Neural crest cell (in vitro differentiated cells): ENCODE measurements at places on chromosomes 16 and 17.

DNA sequence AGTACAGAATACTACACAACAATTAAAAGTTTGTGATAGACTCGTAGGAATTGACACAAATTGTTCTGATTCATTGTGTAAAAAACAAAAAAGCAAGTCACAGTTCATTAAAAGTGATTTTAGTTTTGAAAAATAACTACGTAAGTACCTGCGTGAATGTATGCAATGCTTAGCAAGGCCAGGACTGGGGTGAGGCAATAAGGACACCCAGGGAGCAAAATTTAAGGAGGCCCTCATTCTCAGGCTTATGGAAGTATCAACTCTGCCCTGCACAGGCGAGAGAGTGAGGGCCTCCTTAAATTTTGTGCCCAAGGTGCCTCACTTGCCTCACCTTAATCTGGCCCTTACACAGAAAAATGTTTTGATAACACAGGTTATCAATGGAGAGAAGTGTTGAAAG lies 31.4 kb downstream of the NOG start:
- no peak for DNase-seq

- no peak for DNase-seq
Measured at GRCh38 chr17:50935221-50935995, 69.3 kb upstream of the TOB1 start.

GRCh38 chr16:77838597-77839255 lies 50.4 kb downstream of the VAT1L start:
- DNase-seq = no peak

GRCh38 chr17:2064147-2064489 lies 9.2 kb downstream of the HIC1 start:
- DNase-seq = no peak

- DNase-seq = no peak
Measured at GRCh38 chr17:19311421-19312215, 50.9 kb downstream of the B9D1 start.

DNA sequence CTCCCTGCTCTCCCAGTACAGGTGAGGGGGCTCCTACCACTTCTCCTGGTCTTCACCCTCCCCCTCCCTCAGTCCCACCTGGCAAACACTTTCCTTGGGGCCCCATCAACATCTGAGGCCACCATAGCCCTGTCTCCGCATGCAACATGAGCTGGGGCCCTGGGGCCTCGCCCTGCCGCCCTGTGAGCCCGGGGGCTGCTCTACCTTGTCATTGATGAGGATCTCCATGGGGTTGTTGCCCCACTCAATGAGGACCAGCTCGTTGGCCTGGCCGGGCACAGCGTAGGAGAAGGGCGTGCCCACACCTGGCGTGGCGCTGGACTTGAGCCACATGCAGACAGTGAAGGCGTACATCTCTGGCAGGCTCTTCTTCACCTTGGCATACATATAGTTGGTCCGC lies 3.4 kb downstream of the NPTX1 start:
- no peak for DNase-seq

DNA sequence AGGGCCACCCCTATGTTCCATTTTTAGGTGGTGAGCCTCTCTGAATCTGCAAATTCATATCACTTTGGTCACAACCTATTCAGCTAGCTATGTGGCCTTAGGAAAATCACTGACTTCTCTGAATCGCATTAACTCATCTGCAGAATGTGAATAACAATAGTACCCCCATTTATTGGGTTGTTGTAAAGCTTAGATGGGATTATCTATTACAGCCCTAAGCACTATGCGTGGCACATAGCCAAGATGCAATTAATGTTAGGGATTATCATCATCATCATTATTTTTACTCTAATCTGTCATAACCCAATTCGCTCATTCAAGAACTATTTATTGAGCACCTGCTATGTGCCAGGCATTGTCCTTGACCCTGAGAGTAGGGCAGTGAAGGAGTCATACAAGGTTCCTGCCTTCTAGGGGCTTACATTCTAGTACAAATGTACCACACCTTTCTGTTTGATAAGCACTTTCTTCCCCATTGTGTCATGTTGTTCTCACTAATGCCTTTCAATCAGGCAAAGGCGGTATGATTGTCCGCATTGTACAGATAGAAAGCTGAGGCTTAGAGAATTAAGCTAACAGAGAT lies 38.5 kb downstream of the CHD9 start:
- no peak for DNase-seq

DNA sequence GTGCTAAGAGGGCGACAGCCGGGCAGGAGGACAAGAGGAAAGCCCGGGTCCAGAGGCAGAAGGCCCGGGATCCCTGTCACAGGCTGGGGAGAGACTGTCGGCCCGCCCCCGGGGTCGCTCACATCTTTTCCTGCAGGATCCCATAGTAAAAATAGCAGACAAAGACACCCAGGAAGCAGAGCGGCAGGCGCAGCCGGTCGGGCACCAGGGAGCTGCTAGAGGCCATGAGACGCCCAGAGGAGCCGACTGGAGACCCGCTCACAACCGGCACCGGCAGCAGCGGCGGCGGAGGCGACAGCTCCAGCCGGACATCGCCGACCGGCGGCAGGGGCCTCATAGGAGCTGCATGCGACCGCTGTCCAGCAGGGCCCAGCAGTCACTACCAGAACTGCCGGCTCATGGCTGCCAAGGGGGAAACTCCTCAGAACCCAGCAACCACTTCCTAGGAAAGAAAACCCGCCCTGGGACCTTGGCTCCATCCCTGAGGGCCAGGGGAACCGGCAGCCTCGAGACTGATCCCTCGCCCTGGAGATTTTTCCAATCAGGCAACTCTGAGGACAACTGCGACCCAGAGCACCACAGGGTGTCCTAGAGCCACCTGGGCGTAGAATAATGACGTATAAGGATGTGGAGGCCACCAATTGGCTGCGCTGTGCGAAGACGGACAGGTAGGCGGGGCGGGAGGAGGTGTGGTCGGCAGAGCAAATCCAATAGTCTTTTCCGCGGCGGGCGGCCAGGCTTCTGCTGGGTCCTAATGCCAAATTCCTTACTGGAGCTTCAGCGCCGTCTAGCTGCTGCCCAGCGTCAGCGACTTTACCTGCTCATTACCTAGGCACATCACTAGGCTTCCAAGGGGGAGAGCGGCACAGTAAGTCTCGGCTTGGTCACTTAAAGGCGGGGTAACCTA lies at the start of gene SLC35B1:
Gene SLC35B1, minus strand, starts transcription at position 357 of the 907 bp plus-strand sequence. Its CDS starts 131 bp downstream, at position 226.
- DNase-seq = peak; percentile 89

- no peak for DNase-seq
Measured at GRCh38 chr17:66547151-66547865, 244.9 kb downstream of the PRKCA start.

GRCh38 chr16:50099957-50100648 lies 34.3 kb downstream of the HEATR3 start:
- DNase-seq = no peak

GRCh38 chr16:87733190-87733589 lies 32.6 kb downstream of the KLHDC4 start:
- DNase-seq = no peak

DNA sequence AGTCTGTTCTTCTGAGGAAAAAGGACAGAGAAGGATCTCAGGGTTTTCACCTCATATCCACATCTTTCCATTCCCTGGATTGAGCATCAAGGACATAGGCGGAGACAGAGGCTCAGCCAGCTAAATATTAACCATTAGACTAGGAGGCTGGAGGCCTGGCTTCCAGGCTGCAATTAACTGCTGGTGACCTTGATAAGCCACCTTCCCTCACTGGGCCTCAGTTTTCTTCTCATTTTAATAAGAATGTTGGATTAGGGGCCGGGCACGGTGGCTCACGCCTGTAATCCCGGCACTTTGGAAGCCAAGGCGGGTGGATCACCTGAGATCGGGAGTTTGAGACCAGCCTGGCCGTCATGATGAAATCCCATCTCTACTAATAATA lies 25.6 kb upstream of the CNOT1 start:
- DNase-seq = no peak

- no peak for DNase-seq
Measured at GRCh38 chr16:84913315-84913714, 93.5 kb downstream of the CRISPLD2 start.

DNA sequence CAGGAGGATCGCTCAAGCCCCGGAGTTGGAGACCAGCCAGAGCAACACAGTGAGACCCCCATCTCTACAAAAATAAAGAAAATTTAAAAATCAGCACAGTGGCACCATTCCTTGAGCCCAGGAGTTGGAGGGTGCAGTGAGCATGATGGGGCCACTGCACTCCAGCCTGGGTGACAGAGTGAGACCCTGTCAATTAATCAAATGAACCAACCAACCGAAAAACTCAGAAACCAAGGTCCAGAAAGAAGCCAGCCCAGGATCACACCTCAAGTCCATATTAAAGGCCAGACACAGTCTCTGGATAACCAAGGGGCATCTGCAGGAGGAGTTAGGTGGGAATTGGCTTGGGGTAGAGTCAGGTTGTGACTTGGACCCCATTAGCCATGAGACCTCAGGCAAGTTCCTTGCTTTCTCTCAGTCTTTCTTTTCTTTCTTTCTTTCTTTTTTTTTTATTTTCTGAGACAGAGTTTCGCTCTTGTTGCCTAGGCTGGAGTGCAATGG lies 2.4 kb downstream of the HSD17B1 start:
- DNase-seq = no peak

GRCh38 chr16:79542237-79542774 lies 58.2 kb downstream of the MAF start:
- DNase-seq = no peak

- no peak for DNase-seq
Measured at GRCh38 chr17:12673788-12674187, 8.1 kb downstream of the MYOCD start.

DNA sequence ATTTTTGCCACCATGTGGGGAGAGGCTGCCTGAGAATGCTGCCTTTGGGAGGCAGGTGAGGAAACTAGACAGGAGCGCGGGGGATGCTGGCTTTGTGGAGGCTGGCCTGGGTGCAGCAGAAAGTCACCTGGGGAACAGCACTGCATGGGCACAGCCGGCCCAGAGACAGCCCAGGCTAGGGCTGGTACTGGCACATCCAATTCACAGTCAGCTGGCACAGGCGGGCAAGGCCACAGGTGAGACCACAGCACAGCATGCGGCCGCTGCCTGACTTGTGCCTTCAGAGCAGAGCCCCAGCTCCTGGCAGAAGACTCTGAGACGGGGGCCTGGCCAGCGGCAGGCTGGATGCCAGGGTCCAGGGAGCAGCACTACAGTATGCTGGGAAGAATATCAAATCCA lies 16.6 kb upstream of the PITPNM3 start:
- no peak for DNase-seq

DNA sequence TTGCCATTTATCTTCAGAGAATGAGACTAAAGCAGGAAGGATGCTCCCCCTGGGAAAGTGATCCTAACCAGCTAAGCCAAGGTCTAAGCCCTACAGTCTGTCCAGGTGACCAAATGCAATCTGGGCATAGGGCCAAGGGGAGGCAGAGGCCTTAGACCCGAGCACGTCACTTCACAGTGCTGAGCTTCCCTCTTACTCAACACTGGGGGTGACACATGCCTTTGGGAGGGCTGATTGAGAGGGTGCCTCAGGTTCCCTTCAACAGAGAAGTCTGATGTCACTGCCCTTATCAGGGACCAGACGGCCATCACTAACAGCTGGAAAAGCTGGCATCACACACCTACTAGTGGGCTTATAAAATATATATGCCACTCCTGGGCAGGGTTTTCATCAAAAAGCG lies 4.0 kb downstream of the CIAO2B start:
- no peak for DNase-seq

DNA sequence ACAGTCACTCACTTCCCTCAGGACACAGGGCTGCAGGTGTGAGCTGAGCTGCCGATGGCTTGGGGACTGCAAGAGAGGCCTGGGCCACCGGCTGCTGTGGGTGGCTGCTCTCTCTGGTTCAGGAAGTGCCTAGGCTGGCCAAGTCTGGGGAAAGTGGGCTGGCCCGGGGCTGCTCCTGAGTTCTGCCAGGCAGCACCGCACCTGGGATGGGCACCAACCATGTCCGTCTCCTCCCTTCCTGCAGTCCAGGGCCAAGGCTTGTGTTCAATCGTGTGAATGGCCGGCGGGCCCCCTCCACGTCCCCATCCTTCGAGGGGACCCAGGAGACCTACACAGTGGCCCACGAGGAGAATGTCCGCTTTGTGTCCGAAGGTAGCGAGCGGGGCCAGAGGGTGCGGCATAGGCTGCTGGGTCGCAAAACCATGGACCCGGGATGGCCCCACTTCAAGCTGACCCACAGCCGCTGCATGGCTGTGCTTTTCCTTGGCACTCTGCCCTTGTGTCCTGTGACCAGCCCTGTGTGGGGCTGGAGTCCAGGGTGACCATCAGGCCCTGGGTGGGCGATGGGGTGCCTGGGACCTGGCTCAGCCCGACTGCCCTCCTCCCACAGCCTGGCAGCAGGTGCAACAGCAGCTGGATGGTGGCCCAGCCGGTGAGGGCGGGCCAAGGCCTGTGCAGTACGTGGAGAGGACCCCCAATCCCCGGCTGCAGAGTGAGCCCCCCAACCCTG lies 1.8 kb upstream of the WDR90 start:
- DNase-seq = no peak

DNA sequence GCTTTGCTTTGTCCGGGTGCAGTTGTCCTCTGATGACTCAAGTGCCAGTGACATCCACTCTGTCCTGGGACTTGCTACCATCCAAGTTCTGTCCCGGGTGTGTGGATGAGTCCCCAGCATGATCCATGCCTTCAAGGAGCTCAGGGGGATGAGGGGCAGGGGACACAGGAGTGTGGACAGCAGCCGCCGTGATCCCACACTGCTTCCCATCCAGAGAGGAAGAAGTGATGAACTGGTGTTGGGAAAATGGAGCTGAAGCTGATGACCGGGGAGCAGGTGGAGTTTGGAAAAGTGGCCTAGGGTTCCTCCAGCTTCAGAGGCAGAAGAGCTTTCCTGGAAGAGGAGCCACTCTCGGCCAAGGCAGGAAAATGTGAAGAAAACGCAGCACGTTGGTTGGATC lies 249.6 kb upstream of the TNRC6C start:
- no peak for DNase-seq

GRCh38 chr17:27338536-27338985 lies 44.6 kb downstream of the WSB1 start:
- DNase-seq = no peak

DNA sequence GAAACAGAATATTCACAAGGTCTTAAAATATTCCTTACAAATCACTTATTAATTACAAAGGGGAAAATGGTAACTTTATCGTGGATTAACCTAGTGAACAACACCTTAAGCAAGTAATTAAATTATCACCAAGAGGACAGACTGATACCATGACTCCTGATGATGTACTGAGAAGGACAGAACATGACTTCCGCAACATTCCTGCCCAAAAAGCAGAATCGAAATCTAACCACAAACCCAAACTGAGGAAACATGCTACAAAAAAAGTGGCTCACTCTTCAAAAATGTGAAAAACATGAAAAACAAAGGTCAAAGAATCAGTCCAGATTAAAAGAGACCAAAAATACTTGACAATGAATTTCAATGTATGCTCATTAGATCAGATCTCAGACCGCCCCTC lies 151.5 kb downstream of the AATF start:
- DNase-seq = no peak

DNA sequence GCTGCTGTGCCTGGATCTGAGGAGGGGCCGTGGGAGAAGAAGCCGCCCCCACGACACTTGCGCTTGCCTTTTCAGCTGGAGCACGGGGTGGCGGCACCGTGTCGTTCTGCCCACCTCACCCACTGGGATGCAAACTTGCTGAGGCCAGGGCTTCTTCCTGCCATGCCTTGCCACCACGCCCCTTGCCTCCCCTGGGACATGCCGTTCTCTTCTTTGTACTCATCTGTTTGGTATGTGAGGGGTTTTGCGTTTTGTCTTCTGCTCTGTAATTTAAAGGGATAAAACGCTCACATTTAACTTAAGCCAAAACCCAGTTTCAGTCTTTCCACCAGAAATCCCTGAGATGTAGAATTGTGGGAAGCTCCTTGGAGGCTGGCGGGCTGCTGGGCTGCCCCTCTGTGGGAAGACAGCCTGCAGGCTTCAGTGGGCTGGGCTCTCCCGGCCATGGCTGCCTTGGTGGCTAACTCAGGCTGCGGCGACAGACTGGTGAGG lies 180.2 kb downstream of the RPTOR start:
- no peak for DNase-seq
